ENCODE measurements at places on chromosomes 3 and 15. TPM values are rescaled to one million over a fixed set of nuclear protein-coding genes. Genes with fewer than 3 reads are reported as not detected.

Gene LRIG1
- 8.8 TPM for total RNA-seq

Gene ZNF662
- 2.8 TPM for total RNA-seq

Gene SNX33
- total RNA-seq = 4.3 TPM

Gene LDHAL6B
- total RNA-seq = not detected

Gene RFT1
- total RNA-seq = 15.6 TPM

Gene PSTPIP1
- 16.0 TPM for total RNA-seq

Gene SPTSSB
- total RNA-seq = 0.52 TPM

Gene PARP14
- 57.7 TPM for total RNA-seq

Gene GOLGA8G
- total RNA-seq = under 0.01 TPM

Gene RBPMS2
- 0.19 TPM for total RNA-seq

Gene KAT2B
- total RNA-seq = 17.2 TPM

All from thymus (tissue), 14 donors.